Cortex of kidney (tissue), 1 donor: ENCODE measurements at places on chromosomes 3 and 15.

DNA sequence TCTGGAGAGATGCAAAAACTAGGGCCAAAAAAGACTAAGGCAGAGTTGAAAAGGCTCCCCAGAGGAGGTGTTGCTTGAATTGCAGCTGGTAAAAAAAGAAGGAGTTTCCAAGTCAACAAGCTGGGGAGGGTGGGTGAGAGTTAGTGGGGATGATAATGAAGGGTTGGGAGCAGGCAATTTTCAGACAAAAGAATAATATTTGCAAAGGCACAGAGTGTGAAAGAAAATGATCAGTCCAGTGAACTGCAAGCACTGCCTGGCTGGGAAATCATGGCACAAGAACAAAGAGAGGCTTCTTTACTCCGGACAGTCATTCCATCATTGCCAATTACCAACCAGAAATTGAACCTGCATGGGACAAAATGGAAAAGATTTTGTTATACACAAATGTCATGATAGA, 42.2 kb downstream of the C3orf85 start:
- no peak for DNase-seq

DNA sequence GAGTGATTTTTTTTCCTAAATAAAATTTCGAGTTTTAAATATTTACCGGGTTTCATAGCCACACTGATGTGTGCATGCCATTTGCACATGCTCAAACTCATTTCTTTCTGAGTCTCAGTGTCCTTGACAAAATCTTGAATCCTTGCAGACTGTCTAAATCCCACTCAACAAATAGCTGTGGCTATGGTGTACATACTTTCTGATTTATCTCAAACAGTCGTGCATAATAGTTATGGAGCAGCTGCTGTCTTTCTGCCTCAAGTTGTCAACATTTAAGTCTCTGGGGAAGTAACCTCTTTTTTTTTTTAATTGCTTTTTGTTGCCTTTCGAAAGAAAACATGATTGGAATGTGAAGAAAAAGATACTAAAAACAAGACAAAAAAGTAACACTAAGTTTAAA, 52.8 kb upstream of the UTS2B start:
- DNase-seq = no peak

DNA sequence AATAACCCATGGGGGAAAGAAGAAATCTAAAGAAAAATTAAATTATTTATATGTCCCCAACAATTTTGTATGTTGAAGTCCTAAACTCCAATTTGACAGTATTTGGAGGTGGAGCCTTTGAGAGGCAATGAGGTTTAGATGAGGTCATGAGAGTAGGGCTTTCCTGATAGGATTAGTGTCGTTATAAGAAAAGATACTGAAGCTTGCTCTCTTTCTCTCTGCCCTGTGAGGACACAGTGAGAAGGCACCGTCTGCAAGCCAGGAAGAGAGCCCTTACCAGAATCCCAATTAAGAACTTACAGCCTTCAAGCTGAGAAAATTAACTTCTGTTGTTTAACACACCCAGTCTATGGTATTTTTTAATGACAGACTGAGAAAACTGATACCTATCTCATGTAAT, 16.1 kb upstream of the OR5AC2 start:
- no peak for DNase-seq

DNA sequence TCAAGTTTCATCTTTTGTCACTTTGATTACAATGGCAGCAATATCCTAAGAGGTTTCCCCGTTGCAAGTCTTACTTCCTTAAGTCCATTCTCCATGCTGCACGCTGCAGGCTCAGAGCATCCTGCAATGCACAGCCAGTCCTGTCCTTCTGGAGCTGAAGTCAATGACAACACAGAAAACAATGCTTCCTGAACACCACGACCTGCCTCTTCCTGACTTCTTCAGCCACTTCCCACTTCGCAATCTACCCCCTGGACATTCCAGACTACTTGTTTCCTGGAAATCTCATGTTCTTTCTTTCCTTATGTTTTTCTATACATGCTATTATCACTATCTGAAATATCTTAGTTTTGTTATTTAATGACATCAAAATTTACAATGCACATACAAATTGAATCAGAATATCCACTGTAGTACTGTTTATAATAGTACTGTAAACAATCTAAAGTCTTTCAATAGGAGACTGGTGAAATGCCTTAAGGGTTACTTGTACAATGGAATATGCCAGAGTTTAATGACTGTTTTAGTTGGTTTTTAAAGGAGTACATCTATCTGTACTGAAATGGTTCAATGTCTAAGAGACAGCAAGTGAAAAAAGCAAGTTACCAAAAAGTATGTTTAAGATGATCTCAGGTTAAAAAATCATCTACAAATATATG, 113.7 kb upstream of the PRTG start:
- no peak for DNase-seq

GRCh38 chr15:57280464-57280863, 95.8 kb upstream of the CGNL1 start:
- no peak for DNase-seq

GRCh38 chr3:10361375-10361774, 40.5 kb upstream of the SEC13 start:
- no peak for DNase-seq

- no peak for DNase-seq
Measured at GRCh38 chr3:119352034-119352609, 57.9 kb downstream of the ARHGAP31 start.

- no peak for DNase-seq
Measured at GRCh38 chr3:128408693-128409623, 57.7 kb downstream of the DNAJB8 start.

GRCh38 chr3:171049861-171050444, 23.4 kb upstream of the SLC2A2 start:
- DNase-seq = no peak

DNA sequence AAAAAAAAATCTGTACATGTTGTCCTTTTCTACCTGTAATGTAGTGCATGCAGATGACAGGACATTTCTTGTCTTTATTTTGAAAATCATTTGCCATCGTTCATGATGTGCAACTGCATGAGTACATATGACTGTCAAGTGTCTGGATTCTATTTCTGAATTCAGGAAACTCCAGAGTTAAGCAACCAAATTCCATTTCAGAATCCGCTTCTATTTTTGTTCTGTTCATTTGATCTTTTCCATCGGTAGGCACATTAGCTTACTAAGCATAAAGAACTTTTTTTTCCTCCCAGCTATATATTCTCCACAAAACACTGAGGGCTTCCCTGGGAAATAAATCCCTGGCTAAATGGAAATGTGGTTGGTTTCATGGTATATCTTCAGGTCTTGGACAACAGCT, 365.6 kb downstream of the PTPRG start:
- no peak for DNase-seq

DNA sequence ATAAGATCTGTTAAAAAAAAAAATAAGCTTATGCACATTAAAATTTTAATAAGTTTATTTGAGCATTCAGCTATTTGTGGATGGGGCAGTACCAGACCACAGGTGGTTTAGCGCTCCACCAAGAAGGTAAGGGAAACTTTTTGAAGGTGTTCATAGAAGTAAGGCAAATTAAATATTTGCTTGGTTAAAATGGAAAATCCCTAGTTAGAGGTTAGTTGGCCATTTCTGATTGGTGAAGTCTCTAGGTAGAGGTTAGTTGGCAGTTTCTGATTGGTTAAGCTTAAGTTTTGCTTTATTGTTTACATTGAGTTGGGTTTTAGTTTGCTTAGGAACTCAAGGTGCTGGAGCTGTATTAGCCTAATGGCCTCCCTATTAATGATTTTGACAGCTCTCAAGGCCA, 30.7 kb downstream of the SCN11A start:
- no peak for DNase-seq

- no peak for DNase-seq
Measured at GRCh38 chr3:64038253-64038767, 15.0 kb upstream of the PSMD6 start.

- DNase-seq = no peak
Measured at GRCh38 chr3:196339493-196340254, 1.5 kb upstream of the TM4SF19 start.

GRCh38 chr3:49454458-49454857, 15.6 kb upstream of the DAG1 start:
- no peak for DNase-seq

DNA sequence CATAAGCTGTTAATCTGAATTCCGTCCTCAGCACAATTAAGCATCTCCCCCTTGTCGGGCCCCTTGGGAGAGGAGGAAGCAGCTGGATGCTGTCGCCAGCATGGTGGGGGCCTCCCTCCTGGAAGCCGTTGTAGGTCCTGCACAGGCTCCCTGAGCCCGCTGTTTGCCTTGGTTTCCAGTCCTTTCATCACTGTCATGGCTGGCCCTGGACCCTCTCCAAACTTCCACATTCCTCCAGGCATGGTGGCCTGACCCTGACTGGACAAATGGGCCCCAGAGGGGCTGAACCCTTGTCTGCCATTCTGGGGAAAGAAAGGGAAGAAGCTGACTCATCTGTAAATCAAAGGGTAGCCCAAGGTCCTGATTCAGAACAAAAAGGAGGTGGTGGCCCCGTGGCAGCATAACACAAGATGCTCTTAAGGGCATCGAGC, 300.5 kb upstream of the LRRFIP2 start:
- no peak for DNase-seq

DNA sequence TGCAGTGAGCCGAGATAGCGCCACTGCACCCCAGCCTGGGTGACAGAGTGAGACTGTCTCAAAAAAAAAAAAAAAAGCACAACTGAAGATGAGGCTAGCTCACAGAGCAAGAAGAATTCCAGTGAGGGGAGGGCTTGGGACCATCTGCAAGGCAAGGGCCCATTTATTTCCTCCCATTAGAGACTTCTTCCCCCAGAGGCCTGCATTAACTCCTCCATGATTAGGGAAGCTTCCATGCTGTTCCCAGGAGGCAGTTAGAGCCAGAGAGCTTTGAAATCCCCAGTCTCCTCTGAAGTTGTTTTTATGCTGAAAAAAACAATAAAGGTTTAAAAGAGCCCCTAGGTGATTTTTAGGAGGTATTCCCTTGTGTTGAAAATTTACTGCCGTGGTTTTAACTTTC, 54.3 kb upstream of the ADCY5 start:
- no peak for DNase-seq

DNA sequence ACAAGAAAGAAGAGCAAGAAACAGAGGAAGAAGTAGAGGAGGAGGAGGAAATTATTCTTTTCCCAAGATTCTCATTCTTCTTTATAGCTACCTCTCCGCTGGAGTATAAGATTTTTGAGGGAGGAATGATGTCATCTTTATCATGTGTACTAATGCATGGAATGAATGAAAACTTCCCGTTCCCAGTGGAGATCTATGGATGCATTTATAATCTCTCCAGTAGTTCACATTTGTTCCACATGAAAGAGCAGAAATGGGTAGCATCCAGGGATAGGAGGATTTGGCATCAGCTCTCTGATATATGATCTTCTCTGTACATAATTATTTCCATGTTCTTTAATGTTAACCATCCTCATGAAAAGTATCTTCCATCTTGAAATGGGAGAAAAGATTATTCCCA, 244.4 kb downstream of the ADAMTSL3 start:
- no peak for DNase-seq

DNA sequence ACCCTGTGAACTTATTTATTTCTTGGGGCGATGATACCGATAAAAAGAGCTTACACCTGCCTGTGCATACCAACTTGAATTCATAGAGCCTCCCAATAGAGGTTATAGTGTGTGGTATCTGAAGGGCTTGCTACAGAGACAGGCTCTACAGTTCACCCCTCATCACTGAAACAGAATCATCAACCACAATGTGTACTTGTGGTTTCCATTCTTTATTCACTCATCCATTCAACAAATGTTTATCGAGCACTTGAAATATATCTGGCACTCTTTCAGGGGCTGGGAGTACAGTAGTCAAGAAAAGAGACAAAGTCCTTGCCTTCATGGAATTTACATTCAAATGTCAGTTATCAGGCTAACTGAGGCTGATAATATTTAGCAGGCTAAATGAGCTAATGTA, 134.4 kb upstream of the SKOR1 start:
- DNase-seq = no peak

- DNase-seq = no peak
Measured at GRCh38 chr3:98920166-98920565, 18.7 kb upstream of the DCBLD2 start.

GRCh38 chr15:40445421-40445922, 4.7 kb downstream of the BAHD1 start:
- no peak for DNase-seq

GRCh38 chr3:53075743-53076140, 29.9 kb upstream of the SFMBT1 start:
- DNase-seq = no peak

- DNase-seq = no peak
Measured at GRCh38 chr3:119559441-119559963, at the start of gene CD80. CD80 (minus strand) TSS chr3:119559614; CDS start chr3:119557728, 1,886 bp downstream.

DNA sequence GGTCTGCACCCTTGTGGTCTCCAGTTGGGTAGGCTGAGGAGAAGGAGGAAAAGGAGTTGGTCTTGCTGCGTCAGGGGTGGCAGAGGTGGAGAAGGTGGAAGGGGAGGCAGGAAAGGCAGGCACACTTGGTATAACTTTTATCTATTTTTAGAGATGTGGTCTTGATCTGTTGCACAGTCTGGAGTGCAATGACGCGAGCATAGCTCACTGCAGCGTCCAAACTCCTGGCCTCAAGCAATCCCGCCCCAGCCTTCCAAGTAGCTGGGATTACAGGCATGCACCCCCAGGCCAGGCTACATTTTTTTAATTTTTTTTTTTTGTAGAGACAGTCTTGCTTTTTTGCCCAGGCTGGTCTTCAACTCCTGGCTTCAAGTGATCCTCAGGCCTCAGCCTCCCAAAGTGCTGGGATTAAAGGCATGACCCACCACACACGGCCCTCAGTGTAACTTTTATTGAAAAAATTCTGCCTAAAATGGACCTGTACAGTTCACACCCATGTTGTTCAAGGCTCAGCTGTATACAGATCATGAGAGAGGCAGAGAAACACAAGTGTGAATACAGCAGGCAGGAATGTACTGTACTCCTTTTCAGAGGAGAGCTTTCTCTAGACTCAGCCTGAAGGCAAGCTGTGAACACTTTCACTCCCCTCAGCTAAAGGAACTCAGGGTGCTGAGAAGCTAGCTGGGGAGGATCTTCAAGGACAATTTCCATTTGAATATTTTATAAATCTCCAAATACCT, 2.1 kb upstream of the RHOV start:
- no peak for DNase-seq

GRCh38 chr3:177959188-177959587, 577.0 kb upstream of the KCNMB2 start:
- DNase-seq = no peak

GRCh38 chr3:28835751-28836150, 445.1 kb upstream of the RBMS3 start:
- no peak for DNase-seq

DNA sequence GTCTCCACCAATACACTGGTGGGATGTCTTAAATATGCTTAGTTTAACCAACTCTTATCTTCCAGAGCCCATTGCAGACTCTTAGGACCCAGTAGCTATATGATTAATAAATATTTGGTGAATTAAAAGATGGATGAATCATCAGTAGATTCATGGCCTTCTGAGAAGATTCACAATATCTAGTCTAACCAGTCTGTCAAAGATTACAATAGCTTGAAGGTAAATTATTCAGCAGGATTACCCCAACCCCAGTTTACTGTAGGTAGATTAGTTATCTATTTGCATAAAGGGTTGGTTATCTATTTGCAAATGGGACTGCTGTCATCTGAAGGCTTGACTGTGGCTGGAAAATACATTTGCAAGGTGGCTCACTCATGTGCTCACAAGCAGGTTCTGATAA, 239.4 kb upstream of the THRB start:
- no peak for DNase-seq

- DNase-seq = no peak
Measured at GRCh38 chr3:140023616-140024530, 88.9 kb downstream of the CLSTN2 start.

- no peak for DNase-seq
Measured at GRCh38 chr3:31402117-31402516, 130.6 kb upstream of the STT3B start.

GRCh38 chr3:169529013-169529412, 134.5 kb downstream of the MECOM start:
- no peak for DNase-seq

- no peak for DNase-seq
Measured at GRCh38 chr15:62348623-62349022, 183.5 kb upstream of the C2CD4B start.
